CD8-positive, alpha-beta memory T cell (primary cell): ENCODE measurements at places on chromosomes 7 and 10.

DNA sequence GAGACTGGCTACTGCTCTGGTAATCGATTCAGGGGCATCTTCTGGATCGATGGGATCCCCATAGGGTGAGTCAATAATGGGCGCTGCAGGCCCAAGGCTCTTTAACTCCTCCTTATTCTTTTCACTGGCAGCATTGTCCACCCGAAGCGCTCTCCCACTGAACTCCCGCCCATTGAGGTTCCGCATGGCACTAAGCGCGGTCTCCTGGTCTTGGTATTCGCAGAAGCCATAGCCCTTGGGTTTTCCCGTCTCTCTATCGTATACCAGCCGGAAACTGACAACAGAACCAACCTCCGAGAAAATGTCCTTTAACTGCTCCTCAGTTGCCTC lies 285 bp downstream of the CSTF2T start:
- DNase-seq, result no peak

DNA sequence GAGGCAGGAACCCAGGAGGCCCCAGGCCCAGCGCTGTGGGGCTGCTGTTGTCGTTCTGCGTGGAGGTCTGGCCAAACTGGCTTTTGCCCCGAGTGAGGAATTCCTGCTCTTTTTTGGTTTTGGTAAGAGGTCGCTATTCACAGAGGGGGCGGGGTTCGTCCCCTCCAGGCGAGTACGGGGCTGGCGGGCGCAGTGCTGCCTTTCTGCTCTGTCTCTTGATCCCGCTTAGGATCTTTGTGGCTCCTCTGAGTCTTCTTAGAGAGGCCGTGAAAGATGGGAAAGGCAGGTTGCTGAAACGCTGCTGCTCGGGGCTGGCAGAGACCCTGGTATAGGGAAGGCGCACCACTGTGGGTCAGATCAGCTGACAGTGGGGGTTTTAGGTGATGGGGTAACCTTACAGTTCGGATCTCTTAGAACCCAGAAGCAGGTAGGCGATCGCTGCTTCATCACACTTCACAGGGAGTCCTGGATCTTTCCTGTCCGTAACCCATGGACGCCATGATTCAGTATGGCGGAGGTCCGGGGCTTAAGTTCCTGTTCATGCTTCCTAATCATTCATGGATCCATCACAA lies 136.7 kb downstream of the KIF20B start:
- no peak for DNase-seq

DNA sequence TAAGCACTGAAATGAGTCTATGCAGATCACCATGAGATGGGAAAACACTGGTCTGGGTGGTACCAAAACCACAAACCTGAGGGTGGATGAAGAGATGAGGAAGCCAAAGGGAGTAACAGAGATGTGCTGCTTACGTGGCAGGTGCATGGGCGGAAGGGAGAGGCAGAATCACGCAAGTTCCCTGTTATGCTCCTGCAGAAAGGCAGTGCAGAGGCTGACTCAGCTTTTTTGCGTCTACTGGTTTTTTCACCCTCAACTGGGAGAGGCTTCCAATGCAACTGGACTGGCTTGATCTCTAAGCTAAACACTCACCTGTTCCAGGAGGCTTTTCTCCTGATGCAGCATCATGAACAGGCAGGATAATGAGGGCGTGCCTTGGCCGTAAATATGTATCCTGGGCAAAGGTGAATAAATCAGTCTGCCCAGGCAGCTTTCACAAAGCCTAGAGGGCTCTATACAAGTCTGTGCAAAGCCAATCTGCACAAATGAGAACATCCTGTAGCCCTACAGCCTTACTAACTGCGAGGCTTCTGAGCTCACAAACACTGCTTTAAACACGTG lies 95.4 kb upstream of the AFAP1L2 start:
- no peak for DNase-seq

DNA sequence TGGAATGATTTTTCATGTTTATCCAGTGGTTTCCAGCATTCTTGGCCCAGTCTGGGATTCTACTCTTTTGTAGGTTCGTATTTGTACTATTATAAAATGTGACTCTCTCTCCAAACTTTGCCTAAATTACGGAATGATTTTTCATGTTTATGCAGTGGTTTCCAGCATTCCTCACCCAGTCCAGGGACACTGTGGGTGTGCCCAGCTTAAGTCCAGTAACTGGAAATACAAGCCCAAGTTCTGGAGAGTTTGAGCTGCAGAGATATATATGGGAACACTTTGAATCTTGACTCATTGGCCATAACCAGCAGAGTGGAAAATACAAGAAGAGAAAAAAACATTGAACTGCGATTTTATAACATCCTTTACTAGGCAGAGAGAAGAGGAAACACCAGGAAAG lies 5.9 kb upstream of the MAGI2 start:
- DNase-seq, result no peak

- no peak for DNase-seq
Measured at GRCh38 chr10:110208614-110209453, 1.4 kb downstream of the MXI1 start.

DNA sequence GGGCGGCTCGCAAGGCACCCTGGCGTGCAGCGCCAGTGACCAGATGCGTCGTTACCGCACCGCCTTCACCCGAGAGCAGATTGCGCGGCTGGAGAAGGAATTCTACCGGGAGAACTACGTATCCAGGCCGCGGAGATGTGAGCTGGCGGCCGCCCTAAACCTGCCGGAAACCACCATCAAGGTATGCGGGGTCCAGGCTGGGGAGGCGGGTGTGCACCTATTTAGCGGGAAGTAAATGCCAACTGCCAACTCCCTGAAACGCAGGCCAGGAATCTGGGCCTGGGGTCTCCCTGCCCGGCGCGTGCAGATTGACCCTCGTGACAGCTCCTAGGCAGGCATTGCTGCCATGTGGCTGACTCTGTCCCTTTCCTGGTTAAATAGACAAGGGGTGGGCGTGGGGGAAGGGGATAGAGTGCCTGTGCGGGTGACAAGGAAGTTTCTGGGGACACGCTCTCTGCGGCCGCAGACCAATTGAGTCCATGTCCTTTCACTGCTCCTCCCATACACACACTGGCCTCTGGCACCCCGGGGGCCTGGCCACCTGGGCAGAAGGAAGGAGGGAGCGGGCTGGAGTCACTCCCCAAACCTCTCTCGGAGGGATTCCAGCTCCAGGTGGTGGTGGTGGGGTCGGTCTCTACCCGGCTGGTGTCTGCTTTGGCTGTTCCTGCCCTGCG lies 2.7 kb downstream of the EVX1 start:
- no peak for DNase-seq

- no peak for DNase-seq
Measured at GRCh38 chr10:37728830-37729229, 128.6 kb downstream of the ZNF248 start.

DNA sequence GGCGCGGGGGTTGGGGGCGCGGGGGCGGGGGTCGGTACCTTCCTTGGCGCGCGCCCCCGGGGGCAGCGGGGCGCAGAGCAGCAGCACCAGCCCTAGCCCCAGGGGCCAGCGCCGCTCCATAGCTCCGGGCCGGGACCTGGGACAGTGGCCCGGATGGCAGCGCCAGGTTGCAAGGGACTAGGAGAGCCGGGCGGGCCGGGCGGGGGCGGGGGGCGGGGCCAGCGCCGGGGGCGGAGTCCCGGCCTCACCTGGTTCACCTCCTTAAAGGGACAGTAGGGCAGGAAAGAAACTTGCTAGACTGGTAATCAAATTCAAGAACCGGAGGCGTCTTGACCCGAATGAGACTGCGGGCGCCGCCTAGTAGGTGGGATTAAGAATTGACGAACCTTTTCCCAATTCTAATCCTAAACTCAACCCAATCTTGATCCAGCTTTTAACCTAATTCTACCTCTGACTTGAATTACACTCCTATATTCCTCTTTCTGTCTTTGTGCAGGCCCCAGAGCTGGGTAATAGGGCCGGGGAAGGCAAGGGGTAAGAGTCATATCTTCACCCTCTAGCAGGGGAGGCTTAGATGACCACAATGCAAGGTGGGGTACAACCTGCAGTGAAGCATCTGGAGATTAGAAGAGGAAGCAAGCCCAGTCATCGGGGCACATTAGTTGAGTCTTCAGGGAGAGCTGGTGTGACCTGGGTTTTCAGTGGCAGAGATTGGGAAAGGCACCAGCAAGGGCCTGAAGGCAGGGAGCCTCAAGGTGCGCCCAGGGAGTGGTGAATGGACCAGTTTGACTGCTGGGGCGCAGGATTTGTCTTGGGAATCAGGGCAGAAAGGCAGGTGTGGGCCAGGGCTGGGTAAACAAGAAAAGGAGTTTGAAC lies at the start of gene EPHA1:
Gene EPHA1 (minus strand): TSS at position 171 of the 876 bp plus-strand sequence. CDS start 51 bp downstream, at position 120.
- peak; percentile 58 for DNase-seq

- DNase-seq, result no peak
Measured at GRCh38 chr7:44269417-44269816, 56.0 kb downstream of the CAMK2B start.

DNA sequence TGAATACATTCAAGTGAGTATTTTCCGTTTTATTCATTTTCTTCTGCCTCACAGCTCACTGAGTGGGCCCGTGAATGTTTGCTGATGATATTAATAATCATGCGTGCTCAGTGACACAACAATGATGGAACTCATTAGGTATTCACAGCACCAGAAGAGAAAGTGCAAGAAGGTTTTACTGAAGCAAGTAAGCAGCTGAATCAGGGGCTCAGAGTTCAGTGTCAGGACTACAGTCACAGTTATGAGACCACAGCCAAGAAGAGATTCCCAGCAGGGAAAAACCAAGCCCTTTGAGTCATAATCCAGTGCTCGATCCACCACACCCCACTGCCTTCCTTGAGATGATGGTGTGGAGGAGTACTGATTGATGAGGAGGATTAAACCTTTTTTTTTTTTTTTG lies 247.4 kb downstream of the KIAA1217 start:
- DNase-seq, result no peak

DNA sequence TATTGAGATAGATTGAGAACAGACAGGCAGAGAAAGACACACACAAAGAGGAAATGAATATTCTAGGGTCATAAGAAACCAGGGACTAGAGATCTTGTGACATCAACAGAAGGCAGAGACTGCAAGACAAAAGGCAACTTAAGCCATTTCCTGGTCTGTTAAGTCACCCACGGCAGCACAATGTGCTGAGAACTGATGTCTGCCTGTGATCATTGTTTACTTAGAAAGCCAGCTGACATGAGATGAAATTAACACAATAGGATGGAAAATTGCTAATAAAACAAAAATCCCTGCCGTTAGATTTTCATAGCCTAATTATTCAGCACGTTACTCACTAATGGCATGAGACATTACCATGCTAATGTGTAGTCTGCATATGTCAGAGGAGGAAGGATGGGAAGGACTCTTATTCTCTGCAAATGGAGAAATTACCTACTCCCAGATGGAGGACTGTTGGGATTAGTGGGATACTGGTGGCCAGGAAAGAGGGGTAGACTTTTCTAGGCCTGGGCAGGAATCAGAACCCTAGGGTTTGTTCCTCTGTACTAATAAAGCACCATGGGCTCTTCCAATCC lies 191.3 kb upstream of the PODXL start:
- DNase-seq, result no peak

GRCh38 chr10:45624724-45625123 lies 47.8 kb downstream of the ZFAND4 start:
- no peak for DNase-seq

DNA sequence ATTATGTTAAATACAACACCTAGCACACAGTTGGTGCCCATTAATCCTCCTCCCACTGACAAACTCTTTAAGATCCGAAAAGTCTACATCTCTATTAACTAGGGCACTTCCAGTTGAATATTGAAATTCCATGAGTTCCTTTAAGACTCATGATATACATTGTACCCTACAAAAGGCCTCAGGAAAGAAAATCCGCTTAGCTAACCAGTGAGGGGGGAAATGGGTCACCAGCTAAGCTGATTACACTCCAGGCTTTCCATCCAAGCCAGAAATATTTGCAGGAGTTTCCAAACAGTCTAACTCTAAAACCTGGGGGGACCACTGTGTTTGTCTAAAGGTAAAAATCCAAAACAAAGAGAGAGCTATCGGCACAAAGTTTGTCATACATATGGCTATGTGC lies 1.3 kb upstream of the LRIT2 start:
- no peak for DNase-seq

GRCh38 chr10:53222806-53223205 lies 450.2 kb upstream of the MBL2 start:
- DNase-seq, result no peak

GRCh38 chr7:99694912-99695304 lies 15.1 kb upstream of the CYP3A5 start:
- no peak for DNase-seq

DNA sequence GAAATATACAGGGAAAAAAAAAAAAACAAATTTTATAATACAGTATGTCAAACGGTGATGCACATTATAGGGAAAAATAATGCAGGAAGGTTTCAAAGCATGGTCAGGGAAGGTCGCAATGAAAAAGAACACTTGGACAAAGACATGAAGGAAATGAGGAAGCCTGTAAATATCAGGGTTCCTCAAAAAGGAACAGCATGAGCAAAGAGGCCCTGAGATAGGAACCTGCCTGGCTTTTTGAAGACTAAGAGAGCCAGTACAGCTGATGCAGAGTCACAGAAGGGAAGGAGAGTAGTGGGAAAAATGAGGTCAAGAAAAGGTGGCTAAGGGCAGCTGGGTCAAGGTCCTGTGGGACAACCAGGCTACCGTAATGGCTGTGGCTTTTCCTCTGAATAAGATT lies 1.9 kb downstream of the VPS41 start:
- no peak for DNase-seq

DNA sequence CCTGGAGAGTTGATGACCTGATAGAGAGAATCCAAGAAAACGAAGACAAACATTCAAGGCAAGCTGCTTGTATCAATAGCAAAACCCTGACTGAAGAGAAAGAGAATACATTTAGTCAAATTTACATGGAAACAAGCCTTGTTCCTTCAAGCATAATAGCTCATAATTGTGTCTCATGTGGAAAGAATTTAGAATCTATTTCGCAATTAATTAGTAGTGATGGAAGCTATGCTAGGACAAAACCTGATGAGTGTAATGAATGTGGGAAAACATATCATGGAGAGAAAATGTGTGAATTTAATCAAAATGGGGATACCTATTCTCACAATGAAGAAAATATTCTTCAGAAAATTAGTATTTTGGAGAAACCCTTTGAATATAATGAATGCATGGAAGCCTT lies 18.0 kb downstream of the RBAK start:
- no peak for DNase-seq

GRCh38 chr7:3107889-3108570 lies 64.4 kb upstream of the CARD11 start:
- DNase-seq, result no peak

DNA sequence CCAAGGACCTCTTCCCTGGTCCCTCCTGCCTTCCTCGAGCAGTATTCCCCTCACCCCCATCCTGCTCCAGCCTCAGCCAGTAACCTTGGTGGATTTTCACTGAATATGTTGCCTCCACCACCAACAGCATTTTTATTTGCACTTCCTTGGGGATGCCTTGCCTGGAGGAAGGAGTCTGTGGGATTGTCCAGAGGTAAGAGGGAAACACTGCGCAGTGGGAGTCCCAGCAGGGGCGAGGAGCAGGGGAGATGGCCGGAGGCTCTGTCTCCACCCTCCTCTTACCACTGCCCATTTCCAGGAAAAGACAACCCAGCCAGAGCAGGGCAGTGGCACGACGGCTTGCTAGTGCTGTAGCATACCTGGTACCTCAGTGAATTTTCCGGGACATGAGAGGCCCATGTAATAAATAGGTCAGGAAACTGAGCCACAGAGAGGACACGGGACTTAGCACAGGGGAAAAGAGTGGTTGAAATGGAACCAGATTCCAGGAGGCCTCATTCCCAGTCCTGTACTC lies 388.2 kb upstream of the PODXL start:
- DNase-seq, result no peak
